ENCODE measurements at places on chromosomes 5 and 9.

- DNase-seq, result peak; percentile 32
Observed at GRCh38 chr9:136626066-136626725, 36.5 kb upstream of the EGFL7 start.

- DNase-seq, result no peak
Observed at GRCh38 chr9:8832955-8833354, 1033.4 kb upstream of the DMAC1 start.

DNA sequence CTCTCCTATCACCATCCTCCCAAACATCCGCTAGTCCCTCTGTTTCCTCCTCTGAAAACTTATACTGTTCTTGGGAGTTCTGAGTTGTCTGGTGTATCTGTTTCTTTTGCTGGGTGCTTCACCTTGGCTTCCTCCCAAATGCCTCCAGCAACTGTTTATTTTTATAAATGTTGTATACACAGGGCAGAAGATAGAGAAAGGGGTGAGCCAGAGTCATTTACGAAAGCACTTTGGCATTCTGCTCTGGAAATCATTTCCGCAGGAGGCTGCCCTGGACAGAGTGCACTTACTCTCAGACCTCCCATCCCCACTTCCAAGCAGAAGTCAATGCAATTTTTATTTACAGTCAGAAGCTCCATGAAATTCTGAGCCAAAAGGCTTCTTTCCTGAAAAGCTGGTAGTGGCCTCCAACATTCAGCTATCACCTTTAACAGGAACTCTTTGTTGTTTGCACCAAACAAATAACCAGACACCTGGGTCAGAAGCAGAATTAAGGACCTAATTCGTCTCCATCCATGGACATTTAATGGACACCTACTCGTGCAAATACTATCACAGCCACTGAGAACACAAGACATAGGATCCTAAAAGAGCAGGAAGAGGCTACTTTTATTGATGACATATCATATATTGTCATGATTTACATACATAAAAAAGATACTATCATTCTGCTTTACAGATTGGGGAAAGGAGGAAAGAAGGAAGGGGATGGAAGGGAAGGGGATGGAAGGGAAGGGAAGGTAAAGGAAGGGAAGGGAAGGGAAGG, 229.5 kb upstream of the PAPPA start:
- DNase-seq, result no peak

GRCh38 chr9:36486933-36487481, 85.7 kb upstream of the MELK start:
- DNase-seq, result peak; percentile 63

- no peak for DNase-seq
Observed at GRCh38 chr9:121262953-121263352, 5.0 kb upstream of the GSN start.

DNA sequence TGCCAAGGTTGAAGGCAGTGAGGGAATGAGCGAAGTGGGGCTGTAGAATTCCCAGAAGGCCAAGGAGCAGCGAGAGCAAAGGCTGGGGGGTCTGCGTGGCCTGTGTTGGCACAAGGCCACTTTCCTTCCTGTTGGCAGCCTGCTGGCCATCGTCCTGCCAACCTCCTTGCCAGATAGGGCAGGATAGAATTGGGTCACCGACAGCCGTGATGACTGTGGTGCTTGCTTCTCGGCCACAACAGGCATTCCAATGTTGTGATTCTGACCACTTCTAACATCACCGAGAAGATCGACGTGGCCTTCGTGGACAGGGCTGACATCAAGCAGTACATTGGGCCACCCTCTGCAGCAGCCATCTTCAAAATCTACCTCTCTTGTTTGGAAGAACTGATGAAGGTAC, 18.9 kb downstream of the TRIP13 start:
- no peak for DNase-seq

GRCh38 chr5:138660051-138660572, 84.9 kb upstream of the HSPA9 start:
- no peak for DNase-seq

DNA sequence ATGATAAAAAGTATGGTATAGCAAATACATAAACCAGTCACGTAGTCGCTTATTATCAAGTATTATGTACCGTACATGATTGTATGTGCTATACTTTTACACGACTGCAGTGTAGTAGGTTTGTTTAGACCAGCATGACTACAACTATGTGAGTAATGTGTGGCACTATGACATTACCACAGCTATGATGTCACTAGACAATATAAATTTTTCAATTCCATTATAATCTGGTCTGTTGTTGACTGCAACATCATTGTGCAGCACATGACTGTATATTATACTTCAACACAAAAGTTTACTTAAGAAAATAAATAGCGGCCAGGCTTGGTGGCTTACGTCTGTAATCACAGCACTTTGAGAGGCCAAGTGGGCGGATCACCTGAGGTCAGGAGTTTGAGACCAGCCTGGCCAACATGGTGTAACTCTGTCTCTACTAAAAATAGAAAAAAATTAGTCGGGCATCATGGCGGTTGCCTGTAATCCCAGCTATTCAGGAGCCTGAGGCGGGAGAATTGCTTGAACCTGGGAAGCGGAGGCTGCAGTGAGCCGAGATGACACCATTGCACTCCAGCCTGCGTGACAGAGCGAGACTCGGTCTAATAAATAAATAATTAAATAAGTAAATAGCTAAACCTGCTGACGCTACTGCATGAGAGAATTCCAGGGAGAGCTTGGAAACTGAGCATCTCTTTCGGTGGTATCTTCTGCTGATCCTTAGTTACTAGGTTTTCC, 24.6 kb upstream of the JADE2 start:
- no peak for DNase-seq

DNA sequence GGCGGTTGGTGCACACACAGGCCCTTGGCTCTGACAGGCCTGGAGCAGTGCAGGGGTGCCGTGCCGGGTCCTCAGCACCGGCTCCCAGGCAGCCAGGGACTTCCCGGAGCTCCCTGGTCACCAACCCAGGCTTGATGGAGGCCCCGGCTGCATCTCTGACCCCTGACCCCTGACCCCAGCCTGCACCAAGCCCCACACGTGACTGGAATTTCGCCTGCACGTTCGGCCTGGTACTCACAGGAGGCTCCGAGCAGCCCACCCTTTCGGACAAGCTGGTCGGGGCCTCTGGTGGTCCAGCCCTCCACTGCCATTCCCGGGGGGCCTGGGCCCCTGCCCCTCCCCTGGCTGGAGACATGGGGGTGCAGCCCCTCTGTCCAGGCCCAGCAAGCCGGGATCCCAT, 25.4 kb upstream of the UBAC1 start:
- DNase-seq, result no peak

DNA sequence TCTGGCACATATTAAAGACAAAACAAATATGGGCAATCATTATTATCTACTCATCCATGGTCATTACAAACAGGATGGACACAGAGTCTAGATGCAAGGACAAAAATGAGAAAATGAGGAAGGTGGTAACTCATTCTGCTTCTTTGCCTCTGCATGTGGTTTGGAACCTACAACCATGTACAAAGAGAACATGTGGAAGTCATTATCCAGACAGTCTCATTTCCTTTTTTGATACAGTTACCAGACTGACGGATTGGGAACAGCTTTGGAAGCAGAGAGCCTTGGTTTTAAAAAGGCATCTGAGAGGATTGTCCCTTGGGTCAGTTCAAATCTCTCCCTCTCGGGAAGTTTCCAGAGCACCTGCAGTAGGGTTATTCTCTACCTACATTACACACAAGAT, 433.4 kb upstream of the TNC start:
- no peak for DNase-seq

GRCh38 chr5:142420561-142421227, 95.9 kb upstream of the SPRY4 start:
- DNase-seq, result no peak

DNA sequence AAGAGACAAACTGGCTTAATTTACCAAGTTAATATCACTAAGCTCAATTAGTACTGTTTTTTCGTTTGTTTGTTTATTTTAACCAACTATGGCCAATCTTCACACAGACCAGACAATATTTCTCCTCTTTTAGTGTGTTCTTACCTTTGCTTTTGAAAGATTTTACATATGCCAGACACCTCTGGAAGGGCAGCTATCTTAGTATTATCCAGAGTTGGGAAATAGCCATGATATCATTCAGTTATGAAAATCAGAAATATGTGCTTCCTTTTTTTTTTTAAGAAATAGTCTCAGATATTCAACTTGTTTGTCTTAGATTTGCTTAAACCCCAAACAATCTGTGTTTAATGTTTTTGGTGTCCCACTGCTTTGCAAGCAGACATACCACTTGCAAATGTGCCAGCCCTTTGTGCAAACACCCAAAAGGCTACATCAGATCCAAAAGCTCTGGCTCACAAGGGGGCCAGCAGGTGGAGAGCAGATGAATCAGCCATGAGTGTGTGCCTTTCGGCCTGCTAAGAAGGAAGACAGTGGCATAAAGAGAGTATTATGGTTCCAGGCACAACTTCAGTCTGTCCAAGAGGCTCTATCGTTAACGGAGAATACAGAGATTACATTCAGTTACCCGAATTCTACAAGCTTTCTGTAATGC, 147.6 kb downstream of the EFNA5 start:
- DNase-seq, result no peak

DNA sequence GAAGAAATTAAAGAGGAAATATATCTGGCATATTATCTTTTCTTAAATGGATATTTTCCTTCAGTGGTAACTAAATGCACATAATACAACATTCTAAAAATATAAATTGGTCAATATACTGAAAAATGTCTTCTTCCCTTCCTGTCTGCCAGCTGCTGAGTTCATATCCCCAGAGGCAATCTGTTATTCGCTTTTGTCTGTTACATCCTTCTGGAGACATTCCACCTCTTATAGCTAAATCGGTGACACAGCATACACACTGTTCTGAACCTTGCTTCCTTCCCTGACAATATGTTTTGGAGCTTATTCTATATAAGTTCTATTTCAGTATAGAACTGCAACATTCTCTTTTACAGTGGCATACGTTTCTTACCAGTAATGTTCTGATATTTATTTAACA, 147.8 kb downstream of the TENT4A start:
- no peak for DNase-seq

- no peak for DNase-seq
Observed at GRCh38 chr5:13510616-13511015, 433.9 kb downstream of the DNAH5 start.

DNA sequence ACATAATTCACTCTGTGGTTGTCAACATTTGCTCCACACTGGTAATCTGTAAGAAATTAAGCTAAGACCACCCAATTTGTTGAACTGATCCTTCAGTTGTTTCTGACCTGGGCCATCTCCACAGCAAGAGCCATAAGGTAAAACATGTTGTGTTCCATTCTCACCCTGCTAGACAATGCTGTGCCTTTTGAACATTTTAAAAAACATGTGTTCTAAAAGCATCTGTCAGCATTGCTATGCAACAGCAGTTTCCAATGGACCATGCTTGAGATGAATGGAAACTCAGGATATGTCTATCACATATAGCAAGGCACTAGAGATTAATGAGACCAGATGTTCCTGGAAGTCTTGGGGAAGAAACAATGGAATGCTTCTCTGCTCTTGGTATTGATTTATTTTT, 455.1 kb upstream of the RGMB start:
- no peak for DNase-seq

DNA sequence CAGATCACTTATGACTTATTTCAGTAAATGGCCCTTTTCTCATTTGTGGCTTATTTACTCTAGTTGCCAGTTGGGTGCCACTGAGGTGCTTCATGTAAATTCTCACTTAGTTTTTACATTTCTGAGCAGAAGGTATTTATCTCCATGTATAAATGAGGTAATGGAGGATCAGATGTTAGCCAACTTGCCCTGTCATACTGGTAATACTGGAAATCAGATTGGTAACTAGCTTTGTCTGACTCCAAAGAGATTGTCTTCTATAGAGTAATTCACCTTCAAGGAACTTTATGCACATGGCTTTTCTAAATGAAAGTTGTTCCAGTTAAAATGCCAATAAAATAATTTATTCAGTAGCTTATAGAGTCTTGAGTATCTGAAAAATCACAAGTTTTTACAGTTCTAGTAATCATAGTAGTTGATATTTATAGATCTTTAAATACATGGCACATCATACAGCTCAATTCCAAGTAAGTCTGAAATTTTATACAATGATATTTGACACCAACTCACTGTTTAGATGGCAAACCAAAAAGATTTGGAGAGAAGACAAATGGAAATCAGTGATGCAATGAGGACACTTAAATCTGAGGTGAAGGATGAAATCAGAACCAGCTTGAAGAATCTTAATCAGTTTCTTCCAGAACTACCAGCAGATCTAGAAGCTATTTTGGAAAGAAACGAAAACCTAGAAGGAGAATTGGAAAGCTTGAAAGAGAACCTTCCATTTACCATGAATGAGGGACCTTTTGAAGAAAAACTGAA, 28.8 kb downstream of the RAB14 start:
- no peak for DNase-seq

DNA sequence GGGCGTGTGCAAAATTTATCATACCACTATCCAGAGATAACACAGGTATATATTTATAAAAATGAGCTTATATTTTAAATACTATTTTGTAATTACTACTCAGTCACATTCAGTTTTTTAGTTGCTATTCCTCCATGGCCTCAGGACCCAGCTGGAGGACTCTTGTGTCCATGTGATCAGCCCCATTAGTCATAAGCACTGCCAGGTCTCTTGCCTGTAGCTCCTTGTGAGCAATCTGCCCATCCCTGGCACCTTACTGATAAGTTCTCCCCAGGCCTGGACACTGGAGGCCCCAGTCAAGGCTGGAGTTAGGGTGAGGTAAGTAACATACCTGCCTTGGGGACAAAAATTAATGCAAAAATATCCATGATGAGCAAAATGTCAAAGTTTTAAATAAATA, 29.5 kb upstream of the ADRB2 start:
- DNase-seq, result no peak

DNA sequence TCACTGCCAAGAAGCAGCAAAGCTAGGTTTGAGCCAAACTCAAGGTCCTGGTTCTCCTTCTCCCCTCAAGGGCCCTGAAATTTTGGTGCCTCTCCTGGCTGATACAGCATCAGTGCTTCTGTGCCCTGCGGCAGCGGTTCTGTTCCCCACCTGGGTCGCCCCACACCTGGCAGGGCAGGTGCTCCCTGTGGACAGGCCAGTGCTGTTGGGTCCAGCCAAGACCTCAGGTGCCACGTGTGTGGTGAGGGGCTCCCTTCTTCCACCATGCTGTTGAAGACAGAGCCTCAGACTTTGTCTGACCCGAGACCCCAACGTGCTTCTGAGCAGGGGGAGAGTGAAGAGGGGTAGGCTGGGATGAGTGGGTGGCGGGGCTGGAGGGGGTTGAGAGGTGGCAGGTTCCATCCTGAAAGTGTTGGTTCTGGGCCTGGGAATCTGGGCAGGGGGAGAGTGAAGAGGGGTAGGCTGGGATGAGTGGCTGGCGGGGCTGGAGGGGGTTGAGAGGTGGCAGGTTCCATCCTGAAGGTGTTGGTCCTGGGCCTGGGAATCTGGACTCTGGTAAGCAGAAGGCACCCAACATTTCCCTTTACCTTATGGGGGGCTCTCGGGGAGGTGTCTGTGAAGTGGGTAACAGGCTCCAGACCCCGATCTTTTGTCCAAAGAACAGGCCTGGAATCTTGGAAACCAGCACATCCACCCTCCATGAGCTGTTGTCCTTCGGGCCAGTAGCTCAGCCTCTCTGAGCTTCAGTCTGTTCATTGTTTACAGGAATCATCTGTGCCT, 2.3 kb downstream of the PLEKHG4B start:
- DNase-seq, result no peak

- DNase-seq, result no peak
Observed at GRCh38 chr9:121372239-121373010, 2.4 kb upstream of the STOM start.

GRCh38 chr9:108707120-108707519, 148.7 kb downstream of the ACTL7B start:
- no peak for DNase-seq
